ENCODE measurements at places on chromosomes 1 and 21.

DNA sequence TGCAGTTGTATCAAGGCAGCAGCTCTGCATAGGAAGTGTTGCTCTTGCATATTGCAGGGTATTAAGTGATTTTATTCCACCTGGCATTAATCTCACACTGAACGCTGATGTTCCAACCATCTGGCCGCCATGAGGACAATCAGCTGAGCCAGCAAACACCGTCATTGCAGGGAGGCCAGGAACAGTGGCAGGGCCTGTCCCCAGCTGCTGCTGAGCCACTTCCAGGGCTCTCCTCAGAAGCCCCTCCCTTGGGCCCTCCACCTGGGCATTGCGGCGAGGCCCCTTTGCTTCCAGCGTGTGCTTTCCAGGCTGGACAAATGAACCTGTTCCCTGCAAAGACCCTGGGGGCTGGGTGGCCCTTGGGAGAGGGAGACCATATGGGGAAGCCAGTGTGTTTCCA, 171.6 kb upstream of the C1orf174 start:
- no peak for DNase-seq

- no peak for DNase-seq
These were observed 155.5 kb downstream of the GLUL start for GRCh38 chr1:182235952-182236650.

- DNase-seq: no peak
These were observed 90.7 kb downstream of the TNFSF18 start for GRCh38 chr1:172960019-172960418.

DNA sequence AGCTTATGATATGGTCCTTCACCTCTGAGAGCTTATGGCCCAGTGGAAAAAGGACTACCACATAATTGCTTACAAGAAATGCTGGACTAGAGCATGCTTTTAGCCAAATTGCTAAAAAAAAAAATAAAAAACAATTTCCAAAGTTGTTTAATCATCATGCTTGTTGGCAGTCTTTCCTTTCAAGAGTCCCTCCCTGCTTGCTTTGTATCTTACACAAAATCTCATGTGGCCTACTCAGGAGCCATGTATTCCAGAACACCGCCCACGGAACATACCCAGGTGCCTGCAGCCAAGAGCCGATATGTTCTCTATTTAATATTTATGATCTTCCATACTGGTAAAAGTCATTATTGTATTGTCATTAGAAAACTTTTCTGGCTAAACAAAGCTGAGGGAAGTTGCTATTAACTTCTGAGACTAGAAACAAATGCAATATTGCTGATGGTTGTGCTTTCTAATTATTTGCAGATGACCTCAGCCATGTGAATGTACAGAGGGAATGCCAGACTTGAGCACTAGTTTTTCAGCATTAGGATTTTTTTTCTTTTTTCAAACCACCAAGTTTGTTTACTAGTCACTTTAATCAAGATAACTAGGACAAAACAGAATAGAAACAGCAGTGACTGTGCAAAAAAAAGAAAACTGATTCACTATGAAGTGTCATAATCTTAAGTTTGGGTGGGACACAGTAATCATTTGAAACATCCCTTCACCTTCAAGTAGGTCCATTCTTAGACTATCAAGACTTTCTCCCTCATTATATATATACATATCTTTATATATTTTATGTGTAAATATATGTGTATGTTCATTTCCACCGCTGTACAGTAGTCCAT, 129.3 kb upstream of the GORAB start:
- DNase-seq: no peak

- DNase-seq: peak; percentile 84
These were observed 229.7 kb upstream of the CACYBP start for GRCh38 chr1:174769961-174770549.

GRCh38 chr1:179318491-179318890, 24.9 kb downstream of the SOAT1 start:
- no peak for DNase-seq

DNA sequence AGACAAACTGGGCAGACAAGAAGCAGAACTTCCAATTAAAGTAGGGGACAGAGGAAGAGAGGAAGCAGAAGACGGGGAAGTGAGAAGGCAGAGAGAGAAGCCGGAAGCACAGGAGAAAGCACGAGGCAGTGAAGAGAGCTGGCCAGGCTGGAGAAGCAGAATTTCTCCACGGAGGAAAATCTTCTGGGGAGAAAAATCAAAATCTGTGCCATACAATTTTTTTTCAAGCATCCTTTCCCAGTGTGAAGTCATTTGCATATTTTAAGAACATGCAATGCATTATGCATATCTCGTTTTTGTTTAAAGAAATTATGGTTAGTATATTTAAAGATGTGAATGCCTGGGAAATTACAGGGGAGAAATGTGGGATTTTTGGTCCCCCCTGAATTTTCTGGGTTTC, 7.3 kb upstream of the CAMK2N1 start:
- no peak for DNase-seq

DNA sequence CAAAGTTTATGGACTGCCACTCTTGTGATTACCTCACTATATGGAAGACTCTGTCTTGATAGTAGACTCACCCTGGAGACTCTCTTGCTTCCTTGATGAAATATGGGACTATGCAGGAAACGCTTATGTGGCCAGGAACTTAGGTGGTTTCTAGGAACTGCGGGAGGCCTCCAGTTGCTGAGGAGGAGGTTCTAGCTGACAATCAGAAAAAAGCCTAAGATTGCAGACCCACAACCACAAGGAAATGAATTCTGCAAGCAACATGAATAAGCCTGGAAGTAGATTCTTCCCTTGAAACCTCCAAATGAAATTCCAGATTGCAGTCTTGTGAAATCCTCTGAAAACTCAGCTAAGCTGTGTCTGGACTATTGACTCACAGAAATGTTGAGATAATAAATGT, 88.9 kb upstream of the COL11A1 start:
- no peak for DNase-seq

DNA sequence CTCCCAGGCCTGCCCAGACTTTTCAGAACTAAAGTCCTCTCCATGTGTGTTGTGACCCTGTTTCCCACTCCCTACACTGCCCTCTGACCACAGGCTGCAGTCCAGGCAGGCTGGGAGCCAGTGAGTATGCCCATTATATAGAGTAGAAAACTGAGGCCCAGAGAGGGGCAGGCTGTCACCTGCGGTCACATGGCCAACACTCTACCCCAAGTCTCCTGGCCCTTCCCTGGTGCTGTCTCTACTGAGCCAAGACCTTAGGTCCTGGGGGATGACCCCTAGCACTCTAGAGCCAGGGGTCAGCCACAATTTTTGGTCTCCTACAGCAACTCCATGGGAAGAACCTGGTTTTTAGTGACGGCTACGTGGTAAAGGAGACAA, 30.8 kb downstream of the RPS6KA1 start:
- no peak for DNase-seq

- DNase-seq: no peak
These were observed 79.5 kb downstream of the SMYD3 start for GRCh38 chr1:246427611-246428010.

GRCh38 chr21:39675590-39675989, 62.9 kb downstream of the B3GALT5 start:
- no peak for DNase-seq

- no peak for DNase-seq
These were observed 152.7 kb downstream of the URB2 start for GRCh38 chr1:229778794-229779193.

DNA sequence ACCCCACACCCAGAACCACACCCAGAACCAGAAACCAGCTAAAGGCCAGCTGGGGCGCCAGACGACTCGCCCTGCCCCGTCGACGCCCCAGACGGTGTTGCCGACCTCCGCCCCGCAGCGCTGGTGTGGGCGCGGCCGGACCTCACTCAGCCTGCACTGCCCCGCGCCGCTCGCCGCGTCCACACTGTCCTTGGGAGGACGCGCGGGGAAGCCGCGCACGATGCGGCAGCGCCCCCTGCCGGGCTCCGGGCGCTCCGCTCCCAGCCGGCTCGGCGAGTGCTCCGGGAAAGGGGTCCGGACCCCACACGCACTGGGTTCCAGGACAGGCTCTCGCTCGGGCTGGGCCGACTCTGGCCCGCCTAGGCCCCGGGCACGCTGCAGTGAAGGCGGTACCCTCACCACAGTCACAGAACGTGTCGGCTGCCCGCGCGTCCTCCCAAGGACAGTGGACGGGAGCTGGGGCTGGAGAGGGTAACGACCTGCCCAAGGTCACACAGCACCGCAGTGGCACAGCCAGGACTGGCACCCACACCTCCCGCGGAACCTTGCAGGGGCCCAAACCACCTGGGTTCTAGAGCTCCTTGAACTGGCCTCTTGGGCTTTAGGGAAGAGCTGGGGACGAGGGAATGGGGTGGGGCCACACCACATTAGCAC, 90.2 kb downstream of the DMRTA2 start:
- DNase-seq: peak; percentile 44

GRCh38 chr21:44874497-44875315, 1.2 kb upstream of the PTTG1IP start:
- DNase-seq: no peak

DNA sequence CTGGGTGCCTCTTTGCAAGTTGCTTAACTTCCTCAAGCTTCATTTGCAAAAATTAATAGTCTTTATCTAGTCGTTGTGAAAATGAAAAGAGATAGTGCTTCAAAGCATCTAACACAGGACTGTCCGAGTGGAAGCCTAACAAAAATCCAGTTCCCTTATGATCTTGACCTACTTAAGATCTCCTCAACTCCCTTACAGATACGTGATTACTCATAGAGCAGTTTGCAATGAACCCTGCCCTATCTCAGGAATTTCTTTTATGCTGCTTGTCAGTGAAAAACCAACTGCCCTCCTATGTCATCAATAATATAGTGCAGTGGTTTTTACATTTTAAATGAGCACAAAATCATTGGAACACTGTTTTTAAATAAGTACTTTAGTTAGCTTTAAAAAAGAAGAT, 314.3 kb downstream of the BACH1 start:
- no peak for DNase-seq

GRCh38 chr1:182723200-182723599, 38.8 kb upstream of the RGS8 start:
- DNase-seq: no peak

GRCh38 chr1:160608941-160609340, 29.6 kb upstream of the CD84 start:
- DNase-seq: no peak

DNA sequence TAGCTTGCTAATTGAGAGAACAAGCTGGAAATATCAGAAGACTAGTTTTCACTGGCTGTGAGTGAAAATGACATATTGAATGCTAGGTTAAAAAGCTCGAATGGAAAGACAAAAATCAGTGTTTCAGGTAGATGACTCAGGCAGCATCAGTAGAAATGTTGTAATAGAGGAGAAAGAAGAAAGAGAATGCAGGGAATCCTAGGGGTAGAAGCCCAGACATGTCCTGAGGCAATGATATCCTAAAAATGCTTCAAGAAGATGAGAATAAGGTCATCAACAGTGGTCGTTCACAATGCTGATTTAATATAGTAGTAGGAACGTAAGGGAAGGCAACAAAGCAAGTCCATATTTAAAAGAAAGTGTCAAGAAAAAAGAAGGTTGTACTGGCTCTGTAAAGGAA, 96.7 kb upstream of the HP1BP3 start:
- DNase-seq: no peak

DNA sequence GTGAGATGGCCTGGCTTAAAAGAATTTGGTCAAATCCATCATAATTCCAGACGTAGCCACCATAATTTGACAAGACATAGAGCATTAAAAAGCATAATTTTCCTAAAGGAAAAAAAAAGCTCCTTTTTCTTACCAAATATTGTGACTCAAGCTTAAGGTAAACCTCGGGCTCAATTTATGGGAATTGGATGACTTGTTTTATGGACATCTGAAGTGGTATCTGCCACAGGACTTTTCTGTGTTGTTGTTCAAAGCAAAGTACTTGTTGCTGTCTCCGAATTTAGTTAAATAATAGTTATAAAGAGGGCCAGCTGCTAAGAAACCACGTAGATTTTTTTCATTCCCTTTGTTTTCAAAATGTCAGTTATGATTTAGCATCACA, 1.1 kb downstream of the MPZL1 start:
- no peak for DNase-seq

DNA sequence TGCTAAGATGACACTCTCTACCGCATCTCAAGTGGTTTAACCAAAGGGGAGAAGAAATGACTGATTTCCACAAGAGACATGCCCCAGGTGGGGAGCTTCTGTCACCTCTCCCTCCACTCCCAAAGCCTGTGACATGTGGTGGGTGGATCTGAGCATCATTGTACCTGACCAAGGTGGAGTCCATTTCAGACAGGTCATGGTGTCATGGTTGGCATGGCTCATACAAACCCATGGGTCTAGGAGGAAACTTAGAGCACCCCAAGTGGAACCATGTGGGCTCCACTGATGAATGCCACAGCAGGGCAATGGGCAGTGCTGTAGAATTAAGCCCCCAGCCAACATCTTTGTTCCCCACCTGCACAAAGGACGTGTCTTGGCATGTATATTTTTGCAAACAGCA, 131.5 kb upstream of the EDN2 start:
- no peak for DNase-seq

GRCh38 chr1:109975718-109976117, 8.8 kb upstream of the AHCYL1 start:
- no peak for DNase-seq

- DNase-seq: peak; percentile 45
These were observed 55.5 kb downstream of the GABPA start for GRCh38 chr21:25790122-25790877.

GRCh38 chr1:150235294-150235851, 539 bp downstream of the ANP32E start:
- DNase-seq: peak; percentile 62

GRCh38 chr1:111471012-111471411, 2.8 kb upstream of the C1orf162 start:
- peak; percentile 65 for DNase-seq

- DNase-seq: no peak
These were observed 38.7 kb downstream of the VTCN1 start for GRCh38 chr1:117171900-117172511.

DNA sequence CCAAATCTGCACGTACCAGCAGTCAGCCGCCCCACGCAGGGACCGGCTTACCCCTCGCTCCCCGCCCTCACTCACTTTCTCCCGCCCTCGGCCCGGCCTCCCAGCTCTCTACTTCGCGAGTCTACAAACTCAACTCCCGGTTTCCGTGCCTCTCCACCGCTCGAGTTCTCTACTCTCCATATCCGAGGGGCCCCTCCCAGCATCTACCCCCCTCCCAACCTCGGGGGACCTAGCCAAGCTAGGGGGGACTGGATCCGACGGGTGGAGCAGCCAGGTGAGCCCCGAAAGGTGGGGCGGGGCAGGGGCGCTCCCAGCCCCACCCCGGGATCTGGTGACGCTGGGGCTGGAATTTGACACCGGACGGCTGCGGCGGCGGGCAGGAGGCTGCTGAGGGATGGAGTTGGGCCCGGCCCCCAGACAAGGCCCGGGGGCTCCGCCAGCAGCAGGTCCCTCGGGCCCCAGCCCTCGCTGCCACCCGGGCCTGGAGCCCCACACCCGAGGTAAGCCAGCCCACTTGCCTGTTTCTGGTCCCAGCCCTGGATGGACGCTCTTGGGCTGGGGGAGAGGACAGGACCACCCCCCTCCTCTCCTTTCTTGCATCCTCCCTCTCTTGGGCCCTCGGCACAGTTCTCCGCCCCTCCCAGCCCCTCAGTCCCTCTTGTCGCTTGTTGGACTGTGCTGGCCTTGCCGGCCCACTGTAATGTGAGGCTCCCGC, at the start of gene ARTN:
Gene ARTN, plus strand, starts transcription at position 416 of the 715 bp plus-strand sequence. CDS start 1,856 bp downstream, outside the sequence.
- no peak for DNase-seq

GRCh38 chr1:31371121-31371959, 1.5 kb downstream of the FABP3 start:
- DNase-seq: no peak

GRCh38 chr1:216884614-216885229, 161.5 kb upstream of the ESRRG start:
- DNase-seq: no peak

- no peak for DNase-seq
These were observed 52.2 kb downstream of the STX6 start for GRCh38 chr1:180970333-180971079.

- DNase-seq: no peak
These were observed 94.2 kb downstream of the PLXNA2 start for GRCh38 chr1:208149776-208150514.

GRCh38 chr1:223712850-223713474, 623 bp downstream of the CAPN2 start:
- no peak for DNase-seq

All from NAMALWA (cell line).